ENCODE measurements at places on chromosomes 3 and 15.

GRCh38 chr3:185473290-185473815 lies 25.5 kb downstream of the TMEM41A start:
- DNase-seq: no peak

DNA sequence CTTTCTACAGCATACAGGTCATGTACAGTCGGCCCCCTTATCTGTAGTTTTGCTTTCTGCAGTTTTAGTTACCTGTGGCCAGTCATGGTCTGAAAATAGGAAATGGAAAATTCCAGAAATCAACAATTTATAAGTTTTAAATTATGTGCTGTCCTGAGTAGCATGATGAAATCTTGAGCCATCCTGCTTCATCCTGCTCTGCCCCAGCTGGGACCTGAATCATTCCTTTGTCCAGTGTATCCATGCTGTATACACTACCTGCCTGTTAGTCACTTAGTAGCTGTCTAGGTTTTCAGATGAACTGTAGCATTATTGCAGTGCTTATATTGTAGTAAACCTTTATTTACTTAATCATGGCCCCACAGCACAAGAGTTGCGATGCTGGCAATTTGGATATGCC lies 44.8 kb downstream of the AP4E1 start:
- peak; percentile 3 for DNase-seq

DNA sequence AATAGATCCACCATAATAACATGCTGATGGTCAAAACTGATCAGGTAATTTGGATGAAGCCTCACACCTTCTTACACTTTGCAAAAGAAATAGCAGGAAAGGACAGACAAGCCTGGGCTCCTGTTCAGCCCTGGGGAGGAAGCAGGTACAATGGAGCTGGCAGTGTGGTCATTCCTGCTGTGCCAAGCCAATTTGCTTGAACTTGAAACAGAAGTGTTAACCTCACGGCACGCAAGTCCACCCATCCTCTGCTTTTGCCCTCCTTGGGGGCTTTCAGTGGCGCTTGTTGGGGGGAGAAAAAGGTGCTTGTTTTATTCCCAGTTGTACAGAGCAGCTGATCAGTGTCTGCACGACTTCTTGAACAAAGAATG lies 36.8 kb upstream of the RFTN1 start:
- DNase-seq: no peak

DNA sequence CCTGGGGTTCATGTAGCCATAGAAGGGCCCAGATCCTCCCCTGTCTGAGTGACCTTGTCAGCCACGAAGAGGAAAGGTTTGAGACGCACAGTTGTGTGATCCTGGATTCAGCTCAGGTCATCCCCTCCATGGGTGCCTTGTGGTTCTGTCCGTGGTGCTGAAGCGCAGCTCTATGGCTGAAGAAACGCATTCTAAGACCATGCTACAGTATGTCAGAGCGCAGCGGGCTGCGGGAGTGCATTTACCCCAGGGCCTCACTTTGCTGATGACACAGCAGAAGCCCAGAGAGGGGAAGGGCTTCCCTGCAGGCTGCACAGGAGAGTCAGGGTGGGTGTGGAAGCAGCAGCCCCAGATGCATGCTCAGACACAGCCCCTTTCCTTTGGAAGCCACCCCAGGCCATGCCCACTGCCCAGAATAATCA lies 68.8 kb upstream of the IQSEC1 start:
- DNase-seq: peak; percentile 31

DNA sequence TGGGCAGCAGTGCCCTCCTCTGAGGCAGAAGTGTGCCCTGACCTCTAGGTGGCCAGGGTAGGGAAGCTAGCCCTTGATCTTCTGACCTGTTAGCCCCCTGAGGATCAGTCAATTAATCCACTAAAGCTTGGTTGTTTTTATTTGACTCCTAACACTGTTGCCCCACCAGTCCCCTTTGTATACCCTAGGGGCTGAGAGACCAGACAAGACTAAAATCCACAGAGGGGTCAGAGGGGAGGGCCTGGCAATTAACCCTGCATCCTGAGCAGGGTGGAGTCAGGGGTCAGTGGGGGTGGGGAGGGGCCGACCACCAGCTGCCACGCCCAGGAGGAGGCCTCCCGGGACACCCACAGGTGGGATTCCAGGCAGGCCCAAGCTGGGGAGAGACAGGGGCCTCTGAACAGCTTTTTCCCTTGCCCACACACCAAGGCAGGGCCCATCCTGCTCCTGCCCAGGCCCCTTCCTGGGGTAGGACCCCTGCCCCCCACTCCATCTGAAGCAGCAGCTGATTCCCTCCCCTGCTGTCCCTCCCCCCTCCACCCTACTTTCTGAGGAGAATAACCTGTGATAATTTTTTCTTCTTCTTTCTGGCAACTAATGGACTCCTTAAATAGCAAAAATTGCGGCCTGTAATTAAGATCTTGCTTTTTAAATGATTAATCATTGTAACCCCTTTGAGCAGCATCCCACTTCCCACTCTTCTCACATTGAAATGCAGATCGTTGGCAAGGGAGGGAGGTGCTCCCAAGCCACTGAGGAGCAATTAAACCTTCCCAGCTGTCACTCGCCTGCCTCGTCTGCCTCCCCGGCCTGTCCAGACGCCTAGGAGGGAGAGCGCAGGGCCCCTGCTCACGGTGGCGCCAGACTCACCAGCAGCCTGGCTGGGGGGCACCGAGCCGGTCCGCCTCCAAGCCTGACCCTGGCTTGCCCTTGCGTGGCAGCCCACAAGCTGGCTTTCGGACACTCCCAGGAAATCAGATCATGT lies 51.9 kb downstream of the RHCG start:
- no peak for DNase-seq

GRCh38 chr3:105367063-105367405 lies 325 bp downstream of the ALCAM start:
- DNase-seq: no peak

DNA sequence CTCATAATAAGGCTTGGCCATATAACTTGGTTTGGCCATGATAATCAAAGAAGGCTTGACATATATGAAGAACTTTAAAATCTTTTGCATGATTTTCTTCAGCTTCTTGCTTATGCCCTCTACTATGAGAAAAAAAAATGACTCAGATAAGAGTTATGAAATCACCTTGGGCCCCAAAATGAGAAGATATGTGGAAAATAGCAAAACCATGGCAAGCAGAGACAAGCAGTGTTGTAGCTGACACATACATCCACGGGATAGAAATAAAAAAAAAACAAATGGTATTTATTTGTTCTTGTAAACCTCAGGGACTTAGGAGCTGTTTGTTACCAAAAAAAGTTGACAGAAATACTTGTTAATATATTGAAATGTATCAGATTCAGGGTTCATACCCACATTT lies 614.8 kb upstream of the BCHE start:
- DNase-seq: no peak

DNA sequence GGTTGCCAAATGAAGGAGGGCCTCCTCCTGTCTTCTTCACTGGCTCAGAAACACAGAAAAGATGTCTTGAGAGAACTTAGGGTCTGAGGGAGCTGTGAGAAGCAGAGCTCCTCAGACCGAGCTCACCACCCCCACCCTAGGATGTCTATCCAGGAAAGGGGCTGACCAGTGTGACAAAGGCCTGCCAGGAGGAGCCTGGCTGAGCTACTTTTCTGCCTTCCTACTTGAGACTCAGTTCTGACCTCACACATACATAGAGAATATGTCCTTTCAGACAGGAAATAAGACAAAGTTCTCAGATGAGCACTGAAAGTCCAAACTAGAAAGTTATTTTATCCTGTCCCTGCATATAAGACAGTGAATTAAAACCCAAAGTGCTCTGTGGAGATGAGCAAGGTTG lies 54.5 kb downstream of the KIF9 start:
- DNase-seq: no peak

DNA sequence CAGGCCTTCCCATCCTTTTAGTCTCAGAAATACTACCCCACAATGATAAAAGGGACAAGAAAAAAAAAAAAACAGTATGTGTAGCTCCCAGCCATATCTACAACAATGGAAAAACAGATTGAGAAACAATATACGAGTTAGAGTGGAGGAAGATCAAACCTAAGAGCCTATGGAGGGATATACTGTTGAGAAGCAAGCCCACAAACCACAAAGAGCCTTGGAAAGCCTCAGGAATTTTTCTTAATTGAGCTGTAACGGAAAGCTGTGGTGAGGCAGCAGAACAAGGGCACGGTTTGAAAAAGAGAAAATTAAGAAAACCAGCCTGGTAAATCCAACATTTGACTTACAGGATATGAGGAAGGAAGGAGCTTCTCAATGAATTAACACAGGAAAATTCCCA lies 21.4 kb downstream of the KPNA1 start:
- no peak for DNase-seq

- DNase-seq: no peak
Observed at GRCh38 chr3:24047513-24047912, 102.4 kb downstream of the NR1D2 start.

DNA sequence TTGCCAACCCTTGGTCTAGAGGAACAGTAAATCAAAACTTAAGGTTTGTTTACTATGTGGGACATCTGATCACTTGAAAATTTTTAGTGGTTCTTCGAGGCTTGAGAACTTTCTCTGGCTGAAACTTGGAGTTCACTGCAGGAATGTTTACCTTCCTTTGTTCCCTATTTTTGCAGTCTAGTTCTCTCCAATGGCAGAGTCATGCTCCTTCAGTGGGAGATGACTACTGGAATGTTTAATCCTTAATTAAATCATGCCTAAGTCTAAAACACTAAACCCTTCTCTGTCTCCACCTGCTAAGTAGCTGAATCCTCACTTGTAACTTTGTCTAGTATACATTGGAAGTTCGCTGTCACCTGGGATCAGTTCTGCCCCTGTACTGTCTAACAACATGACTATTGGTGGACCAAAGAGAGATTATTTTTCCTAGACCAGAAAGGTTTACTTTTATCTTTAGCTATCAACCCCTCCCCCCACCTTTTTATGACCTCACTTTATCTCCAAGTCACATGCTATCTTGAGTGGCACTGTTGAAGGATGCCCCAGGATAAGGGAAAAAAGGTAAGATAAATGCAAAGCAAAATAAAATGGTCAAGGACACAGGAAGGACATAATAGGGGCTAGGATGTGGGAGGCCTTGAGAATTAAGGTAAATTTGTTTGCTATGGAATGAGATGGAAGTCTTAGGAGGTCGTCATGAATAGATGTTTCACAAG lies 1.2 kb upstream of the ZNF609 start:
- DNase-seq: no peak

DNA sequence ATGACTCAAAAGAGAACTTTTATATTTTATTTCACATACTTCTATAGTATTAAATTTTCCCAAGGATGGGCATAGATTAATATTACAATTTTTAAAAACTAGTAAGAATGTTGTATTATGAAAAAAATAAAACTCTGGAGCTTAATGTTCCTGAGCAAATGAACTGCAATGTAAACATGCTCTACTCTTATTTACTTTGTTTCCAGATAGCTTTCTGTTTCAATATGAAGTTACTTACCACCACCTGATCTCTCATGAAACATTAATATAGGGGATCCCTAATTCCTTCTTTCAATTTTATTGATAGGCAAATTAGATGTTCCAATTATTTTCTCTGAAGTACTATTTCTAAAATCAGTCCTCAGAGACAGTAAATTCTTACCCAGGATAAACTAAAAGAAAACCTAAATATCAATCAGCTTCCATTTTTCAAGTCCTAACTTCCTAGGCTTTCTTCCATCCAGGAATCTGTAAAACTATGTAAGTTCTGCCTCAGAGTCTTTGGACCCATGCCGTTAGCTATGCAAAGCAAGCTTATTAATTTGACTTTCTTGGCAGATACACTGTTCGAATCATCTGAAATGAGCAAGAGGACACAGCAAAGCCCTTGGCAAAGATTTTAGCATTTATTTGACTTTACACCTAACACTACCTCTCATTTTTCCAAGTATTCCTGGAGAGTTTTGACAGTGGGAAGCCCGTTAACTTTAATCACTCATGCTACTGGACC lies 93.2 kb downstream of the PLCH1 start:
- no peak for DNase-seq

DNA sequence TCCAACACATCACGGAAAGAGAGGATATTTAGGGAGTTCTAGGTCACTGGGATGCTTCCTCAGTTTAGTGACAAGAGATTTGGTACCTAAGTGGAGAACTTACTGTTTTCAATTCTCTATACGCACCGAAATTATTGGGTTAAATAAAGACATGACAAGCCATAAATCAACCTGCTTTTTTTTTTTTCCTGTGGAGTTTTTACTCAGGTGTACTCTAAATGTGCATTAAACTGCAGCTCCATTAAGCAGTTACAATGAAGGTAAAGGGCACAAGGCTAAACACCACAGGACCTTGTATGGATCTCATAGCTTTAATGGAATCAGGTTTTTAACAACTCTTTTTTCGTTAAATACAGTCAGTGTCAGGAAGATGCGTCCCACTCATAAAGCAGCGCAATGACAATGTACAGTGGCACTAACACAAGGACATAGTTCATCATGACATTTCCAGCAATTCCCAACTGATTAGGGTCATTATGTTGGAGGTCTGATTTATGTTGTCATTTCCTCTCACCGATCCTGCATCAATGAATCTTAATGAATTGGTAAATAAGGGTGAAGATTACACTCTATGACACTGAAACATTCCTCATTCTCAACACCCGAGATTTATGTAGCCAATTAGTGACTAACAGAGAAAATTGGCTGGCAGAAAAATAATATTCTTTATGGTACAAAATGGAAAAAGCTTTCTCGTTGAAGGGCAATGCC lies 355.2 kb downstream of the FOXP1 start:
- no peak for DNase-seq

GRCh38 chr15:31062911-31063310 lies 38.6 kb downstream of the TRPM1 start:
- DNase-seq: no peak

DNA sequence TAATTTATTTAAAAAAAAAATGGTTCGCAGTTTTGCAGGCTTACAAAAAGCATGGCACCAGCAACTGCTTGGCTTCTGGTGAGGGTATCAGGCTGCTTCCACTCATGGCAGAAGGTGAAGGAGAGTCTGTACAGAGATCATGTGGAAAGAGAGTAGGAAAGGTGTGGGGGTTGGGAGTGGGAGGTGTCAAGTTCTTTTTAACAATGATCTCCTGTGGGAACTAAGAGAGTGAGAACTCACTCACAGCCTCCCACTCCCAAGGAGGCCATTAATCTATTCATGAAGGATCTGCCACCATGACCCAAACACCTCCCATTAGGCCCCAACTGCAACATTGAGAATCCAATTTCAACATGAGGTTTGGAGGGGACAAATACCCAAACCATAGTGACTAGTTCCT lies 21.1 kb upstream of the ACTL6A start:
- DNase-seq: no peak

DNA sequence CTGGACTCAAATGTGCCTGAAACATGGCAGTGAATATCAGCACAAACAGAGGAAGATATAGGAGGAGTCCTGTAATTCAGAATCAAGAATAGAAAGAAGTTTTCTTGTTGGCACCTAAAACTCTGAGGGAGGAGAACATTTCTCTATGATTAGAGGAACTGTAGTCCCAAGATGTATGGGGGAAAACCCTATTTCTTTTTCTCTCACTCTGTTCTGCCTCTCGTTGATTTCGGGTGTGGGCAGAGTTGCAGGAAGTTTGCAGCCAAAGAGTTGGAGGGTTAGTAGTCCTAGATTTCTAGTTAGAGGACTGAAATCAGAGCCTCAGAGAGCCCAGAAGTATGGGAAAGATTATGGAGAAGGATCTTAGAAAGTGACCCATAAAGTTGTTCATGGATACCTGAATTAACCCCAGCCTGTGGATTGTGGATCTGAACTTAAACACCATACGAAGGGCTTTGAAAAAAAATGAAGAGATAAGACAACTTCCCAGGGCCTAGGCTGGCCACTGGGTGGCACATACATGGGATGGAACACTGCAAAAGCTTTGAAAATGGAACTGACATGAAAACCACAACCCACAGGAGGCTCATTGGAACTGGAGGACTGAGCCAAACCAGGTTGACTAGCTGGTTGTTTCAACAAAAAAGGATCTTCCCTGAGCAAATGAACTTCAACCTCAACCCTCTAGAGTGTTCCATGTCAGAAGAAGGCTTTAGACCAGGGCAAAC lies 34.6 kb downstream of the FMN1 start:
- no peak for DNase-seq

- no peak for DNase-seq
Observed at GRCh38 chr3:60055765-60056164, 1005.9 kb upstream of the CFAP20DC start.
